Effector CD4-positive, alpha-beta T cell (primary cell): ENCODE measurements at places on chromosomes 4 and X.

GRCh38 chr4:80948995-80949394, 81.5 kb upstream of the BMP3 start:
- no peak for DNase-seq

DNA sequence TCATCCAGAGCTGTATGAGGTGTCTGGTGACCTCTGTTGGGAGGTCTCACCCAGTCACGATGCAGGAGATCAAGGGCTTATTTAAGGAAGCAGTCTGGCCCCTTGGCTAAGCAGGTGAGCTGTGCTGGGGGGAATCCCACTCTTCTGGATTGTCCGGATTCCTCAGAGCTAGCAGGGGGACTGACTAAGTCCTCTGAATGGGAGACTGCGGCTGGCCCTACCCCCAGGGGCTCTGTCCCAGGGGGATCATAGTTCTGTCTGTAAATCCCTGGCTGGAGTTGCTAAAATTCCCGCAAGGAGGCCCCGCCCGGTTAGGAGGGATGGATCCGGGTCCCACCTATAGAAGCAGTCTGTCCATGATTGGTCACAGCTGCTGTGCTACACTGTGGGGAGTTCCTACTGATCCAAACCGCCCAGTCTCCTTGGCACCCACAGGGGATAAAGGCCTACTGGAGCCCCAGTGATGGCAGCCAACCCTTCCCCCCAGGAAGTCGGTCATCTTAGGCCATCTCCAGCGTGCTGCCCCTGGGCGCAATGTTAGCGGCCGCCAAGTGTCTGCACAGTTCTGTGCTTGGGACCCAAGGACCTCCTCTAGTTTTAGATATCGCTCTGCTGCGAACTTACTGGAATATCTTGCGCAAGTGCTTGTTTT, 118.2 kb upstream of the KLF8 start:
- DNase-seq: no peak

DNA sequence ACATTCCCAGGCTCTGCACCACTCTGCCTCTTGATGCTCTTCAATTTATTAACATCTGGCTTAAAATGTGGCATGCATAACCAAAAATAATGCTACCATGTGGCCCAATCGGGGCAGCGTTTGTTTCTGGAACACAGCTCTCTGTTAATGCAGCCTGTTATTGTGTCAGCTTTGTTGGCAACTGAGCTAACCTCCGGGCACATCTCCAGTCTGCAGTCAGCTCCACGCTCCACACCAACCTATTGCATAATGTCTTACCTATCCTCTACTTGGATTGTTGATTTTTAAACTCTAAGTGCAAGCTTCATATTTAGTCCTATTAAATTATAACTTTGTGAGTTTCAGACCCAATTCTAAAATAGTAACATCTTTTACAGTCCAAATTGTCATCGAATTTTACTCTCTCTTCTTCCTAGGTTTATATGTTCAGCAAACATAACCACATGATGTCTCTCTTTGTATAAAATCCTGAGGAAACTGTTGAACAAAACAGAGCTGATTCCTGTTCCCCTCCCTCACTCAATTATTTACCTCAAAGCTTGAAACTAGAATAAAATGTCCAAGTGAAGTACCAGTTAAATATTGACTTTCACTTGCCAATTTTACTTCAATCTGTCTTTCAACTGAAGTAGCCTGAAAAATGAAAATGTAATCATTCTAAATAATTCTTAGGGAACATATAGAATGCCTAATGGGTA, 92.2 kb upstream of the RAPGEF2 start:
- no peak for DNase-seq

GRCh38 chr4:8908206-8908893, 36.7 kb upstream of the HMX1 start:
- DNase-seq: no peak

DNA sequence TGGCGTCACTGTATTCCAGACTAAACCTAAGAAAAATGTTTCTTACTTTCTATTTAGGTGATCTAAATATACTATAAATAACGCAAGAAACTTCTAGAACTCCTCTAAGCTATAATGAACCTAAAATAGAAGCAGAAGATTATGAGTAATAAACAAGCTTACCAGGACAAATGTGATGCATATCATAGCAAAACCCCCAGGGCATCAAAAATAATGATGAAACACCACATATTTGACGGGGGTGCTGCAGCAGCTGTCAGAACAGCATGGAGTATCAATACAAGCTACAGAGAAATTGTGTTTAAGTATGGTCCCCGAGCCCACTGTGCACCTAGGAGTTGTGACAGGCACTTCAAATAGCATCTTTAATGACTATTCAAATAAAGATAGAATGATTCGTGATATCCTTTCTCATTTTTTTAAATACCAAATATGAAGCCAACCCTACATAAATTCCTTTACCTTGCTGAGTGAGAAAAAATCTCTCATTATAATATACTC, 337.3 kb downstream of the CENPC start:
- no peak for DNase-seq

- DNase-seq: no peak
Observed at GRCh38 chrX:66200855-66201795, 37.1 kb downstream of the HEPH start.

DNA sequence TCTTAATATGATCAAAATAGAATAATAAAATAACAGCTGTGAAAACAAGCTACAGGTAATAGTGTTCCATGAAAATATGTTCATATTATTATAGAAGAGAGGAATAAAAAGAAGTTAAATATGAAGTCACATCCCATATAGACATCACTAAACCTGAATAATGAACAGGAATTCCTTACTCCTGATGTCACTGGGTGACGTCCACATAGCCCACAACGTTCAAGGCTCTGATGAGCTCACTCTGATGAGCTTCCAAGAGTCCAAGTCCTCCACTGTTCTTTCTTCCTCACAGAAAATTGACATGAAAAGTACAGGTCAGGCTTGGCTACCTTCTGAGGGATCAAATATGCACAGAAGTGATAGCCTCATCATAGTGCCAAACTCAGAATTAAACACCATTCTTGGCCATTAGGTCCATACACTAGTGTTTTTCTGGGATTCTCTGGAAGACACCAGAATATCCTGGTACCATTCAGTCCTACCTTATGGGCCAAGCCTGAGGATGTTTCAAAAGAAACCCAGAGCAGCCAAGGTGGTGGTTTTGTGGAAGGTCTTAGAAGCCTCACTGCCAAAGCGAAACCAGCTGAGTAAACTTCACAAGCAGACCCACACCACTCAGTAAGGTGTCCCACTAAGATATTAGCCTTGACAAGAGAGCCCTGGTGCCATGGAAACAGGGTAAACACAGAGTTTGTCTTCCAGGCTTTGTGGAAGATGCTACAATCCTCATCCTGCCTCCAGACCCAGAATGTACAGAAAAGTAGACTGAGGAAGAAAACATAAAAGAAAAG, 138.4 kb upstream of the HHIP start:
- DNase-seq: no peak

DNA sequence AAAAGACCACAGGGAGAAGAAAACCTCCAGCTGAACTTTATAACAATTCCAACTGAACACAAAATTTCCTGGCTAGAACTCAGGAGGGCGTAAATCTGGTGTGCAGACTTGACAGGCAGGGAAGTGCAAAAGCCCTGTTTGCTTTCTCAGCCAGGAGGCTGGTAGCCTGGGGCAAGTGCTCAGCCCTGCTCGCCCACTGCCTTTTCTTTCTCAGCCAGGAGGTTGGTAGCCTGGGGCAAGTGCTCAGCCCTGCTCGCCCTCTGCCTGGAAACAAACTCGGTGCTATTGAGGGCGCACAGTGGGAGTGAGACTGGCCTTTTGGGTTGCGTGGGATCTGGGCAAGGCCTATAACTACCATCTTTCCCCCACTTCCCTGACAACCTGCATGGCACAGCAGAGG, 275.4 kb upstream of the MAOA start:
- no peak for DNase-seq

GRCh38 chrX:39226251-39226650, 425.0 kb downstream of the MID1IP1 start:
- DNase-seq: no peak

- DNase-seq: no peak
Observed at GRCh38 chr4:14348506-14348905, 653.8 kb upstream of the CPEB2 start.

GRCh38 chr4:152613841-152614721, 65.7 kb downstream of the TMEM154 start:
- DNase-seq: no peak

GRCh38 chr4:139918591-139918990, 235.4 kb downstream of the MAML3 start:
- no peak for DNase-seq

DNA sequence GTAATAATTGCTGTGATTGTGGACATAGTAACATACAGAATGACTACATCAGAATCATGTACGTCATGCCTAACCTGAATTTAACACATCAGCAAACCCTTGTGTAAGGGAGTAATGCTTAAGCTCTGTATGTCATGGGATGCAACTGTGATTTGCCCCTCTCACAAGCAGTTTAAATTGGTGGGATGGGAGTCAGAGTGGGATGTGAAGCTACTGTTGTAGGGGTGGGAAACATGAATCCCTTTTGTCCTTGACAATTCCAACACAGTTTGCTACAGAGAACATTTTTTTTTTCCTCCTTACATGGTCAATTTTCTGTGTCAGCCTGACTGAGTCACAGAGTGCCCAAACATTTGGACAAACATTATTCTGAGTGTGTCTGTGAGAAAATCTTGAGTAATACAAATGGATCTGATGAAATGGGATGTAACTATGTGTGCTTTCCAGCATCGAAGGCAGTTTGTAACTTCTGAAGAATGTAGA, 392.8 kb downstream of the GPM6A start:
- DNase-seq: no peak

- DNase-seq: no peak
Observed at GRCh38 chrX:74340051-74340450, 36.1 kb downstream of the ZCCHC13 start.

DNA sequence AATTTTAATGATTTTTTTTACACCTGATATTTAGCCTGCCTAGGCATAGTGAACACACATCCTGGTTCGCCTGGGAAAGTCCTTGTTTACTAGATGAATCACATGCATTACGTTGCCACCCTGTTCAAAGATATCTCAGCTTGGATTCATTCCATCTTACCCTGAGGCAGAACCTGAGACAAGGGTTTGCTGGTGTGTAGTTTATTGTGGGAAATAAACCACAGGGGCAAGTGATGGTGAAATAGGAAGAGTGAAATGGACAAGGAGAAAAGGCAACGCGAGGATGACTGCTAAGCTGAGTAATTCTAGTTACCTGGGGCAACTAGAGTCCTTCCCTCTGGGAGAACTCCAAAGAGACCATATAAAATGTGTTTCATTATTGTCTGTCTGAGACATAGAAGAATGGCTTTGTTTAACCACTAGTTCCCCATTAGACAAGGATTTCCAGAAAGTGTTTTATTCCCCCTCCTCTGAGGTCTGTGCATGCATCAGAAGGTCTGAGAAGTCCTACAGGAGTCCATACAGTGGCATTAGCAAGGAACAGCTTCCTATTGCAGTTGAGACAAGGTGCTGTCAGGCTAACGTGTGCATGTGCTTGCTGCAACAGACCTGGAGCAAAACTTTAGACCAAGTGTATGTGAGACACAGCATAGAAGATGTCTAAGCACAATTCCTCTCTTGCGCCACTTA, 797.3 kb upstream of the FRG1 start:
- DNase-seq: no peak

DNA sequence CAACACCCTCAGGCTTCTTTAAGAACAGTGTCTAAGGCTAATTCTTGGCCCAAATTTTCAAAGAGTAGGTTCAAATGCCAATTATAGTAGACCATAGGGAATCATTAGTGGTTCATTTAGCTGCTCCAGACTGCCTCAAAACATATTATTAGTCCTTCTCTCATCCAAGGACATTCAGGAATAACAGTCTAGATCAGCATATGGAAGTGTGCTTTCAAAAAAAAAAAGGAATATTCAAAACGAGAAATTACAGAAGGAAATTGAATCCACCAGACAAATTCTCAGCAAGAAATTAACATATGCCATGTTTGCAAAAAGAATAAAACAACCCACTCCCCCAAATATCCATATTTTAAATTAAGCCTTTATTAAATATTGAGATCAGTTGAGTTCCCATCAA, 293.1 kb downstream of the SMARCA1 start:
- DNase-seq: no peak

GRCh38 chr4:8831221-8832112, 40.2 kb downstream of the HMX1 start:
- no peak for DNase-seq

GRCh38 chr4:145177906-145178538, 2.4 kb downstream of the OTUD4 start:
- DNase-seq: no peak

DNA sequence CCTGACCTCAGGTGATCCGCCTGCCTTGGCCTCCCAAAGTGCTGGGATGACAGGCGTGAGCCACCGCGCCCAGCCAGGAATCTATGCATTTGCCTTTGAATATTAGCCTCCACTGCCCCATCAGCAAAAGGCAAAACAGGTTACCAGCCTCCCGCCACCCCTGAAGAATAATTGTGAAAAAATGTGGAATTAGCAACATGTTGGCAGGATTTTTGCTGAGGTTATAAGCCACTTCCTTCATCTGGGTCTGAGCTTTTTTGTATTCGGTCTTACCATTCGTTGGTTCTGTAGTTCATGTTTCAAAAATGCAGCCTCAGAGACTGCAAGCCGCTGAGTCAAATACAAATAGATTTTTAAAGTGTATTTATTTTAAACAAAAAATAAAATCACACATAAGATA, 44.2 kb upstream of the SHOX start:
- no peak for DNase-seq

DNA sequence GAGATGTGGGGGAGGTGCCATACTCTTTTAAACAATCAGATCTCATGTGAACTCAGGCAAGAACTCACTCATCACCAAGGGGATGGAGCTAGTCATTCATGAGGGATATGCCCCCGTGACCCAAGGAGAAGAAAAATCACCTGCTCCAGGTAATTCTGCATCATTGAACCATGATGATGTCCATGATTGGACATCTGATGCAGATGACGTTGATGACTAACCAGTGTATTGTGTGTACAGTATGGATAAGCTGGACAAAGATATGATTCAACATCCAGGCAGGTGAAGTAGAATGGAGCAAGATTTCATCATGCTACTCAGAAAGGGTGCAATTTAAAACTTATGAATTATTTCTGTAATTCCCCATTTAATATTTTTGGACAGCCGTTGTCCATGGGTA, 286.4 kb upstream of the SMIM31 start:
- DNase-seq: no peak

GRCh38 chrX:154727418-154727817, 23.5 kb downstream of the GAB3 start:
- DNase-seq: no peak

DNA sequence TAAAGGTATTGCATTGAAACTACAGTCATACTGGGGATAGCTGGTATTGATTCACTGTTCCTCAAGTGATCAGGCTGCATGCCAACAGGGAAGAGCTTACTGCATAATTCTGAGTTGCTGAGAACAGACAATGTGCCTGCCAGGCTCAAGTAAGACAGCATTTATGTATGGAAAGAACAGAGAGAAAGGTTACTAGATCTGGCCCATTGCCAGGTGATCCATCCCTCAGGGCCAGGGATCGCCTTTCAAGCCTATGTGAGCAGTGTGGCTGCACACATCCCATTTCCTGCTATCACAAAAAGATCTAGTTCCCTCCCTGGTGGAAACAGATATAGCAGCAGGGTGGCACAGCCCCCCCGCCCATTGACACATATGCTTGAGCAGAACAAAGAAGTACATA, 254.0 kb downstream of the TMA16 start:
- no peak for DNase-seq
